ENCODE measurements at places on chromosomes 1 and 21.

DNA sequence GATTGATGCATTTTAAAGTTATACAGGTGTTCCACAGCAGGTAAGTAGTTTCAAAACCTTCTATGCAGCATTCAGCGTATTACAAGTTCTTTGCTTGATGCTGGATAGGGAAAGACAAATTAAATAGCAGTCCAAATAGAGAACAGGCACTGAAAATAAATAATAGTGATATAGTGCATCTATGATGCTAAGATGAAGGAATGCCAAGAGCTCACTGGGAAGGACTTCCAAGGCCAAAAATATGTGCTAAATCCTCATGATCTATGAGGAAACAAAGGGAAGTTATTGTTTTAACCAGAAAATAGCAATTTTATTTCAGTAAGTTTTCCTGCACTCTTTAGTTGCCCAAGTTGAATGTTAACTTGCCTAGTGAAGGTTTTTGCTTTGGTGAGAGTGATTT is 127.8 kb upstream of the GREM2 start:
- no peak for DNase-seq

GRCh38 chr1:41434748-41435449 is 49.6 kb downstream of the EDN2 start:
- DNase-seq = no peak

GRCh38 chr1:2967881-2968280 is 53.4 kb upstream of the ACTRT2 start:
- DNase-seq = no peak

DNA sequence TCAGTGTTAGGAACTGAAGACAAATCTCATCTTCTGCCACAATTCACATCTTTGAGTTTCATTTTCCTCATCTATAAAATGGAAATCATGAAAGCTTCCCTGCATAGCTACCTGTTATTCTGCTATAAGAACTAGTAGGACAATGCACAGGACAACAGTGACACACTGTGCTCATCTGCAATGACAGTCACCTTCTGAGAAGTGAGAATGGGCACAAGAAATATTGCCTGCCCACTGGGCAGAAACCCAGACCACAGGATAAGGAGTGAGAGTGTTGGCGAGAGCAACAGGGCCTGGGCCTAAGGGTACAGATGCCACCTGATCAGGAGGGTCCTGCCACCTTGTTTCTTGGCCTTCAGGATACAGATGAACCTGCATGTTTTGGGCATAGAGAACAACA is 23.3 kb upstream of the ARTN start:
- DNase-seq = no peak

- DNase-seq = no peak
These were observed 45.2 kb downstream of the CLEC20A start for GRCh38 chr1:178451529-178451928.

DNA sequence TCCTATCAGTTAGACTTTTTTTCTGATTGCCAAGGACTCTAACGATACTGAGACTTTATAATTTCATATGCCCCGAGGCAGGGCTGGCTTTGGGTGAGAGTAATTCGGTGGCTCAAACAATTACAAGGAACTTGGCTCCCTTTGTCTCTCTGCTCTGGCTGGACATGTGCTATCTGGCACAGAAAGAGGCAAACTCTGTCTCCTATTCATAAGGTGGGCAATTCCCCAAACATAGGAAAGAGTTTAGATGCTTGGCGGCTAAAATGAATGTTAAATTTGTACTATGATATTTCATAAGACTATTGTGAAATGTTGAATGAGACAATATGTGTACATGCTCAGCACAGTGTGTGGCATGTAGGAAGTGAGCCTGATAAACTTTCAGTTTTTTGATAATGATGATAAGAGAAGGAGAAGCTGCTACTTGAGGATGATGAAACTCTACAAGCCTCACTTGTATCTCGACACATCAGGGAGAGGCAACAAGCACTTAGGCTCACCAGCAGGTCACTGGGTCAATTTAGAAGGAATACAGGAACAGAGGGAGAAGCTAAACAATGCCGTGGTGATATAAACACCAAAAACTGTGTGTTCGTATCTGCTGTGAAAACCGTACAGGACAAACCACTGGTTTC is 12.6 kb upstream of the NTPCR start:
- peak; percentile 33 for DNase-seq

GRCh38 chr1:18511874-18512150 is 31.1 kb downstream of the KLHDC7A start:
- DNase-seq = no peak

DNA sequence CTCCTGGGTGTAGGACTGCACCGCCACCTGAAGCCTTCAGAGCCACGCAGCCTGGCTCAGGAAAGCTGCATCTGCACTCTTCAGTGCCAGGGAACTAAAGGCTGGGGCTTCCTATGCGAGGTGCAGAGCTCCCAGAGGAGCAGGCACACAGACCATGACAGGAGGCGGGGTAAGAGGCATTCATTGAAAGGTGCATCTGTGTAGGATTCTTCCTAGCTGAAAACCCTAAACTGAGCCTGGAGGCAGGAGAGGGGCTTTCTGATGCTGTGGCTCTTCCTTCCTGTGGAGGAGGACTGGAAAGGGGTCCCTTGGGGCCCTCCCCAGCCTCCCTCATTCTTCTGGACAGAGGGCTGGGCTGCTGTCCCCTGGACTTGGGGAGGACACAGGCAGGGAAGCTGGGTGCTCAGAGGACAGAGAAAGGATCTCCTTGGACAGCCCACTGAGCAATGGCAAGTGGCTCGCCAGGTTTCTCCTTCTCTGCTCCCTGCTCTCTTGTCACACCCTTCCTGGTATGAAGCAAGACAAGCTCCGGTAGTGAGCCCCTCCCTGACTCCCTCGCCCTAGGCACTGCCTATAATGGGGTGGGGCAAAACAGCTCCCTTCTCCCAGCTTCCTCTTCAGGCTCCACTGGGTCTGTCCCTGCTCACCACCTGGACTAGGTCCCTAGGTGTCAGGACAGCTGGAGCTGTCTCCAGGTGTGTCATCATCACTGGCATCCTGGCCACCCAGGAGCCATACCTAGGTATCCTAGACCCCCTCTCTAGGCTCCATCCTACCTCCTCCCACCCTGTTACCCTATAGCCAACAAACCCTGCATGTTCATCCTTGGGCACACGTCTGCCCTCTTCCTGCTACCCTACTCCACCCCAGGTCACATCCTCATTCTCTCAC is 20.0 kb downstream of the S100A6 start:
- peak; percentile 93 for DNase-seq

GRCh38 chr1:36253161-36253862 is 29.1 kb downstream of the THRAP3 start:
- DNase-seq = no peak

DNA sequence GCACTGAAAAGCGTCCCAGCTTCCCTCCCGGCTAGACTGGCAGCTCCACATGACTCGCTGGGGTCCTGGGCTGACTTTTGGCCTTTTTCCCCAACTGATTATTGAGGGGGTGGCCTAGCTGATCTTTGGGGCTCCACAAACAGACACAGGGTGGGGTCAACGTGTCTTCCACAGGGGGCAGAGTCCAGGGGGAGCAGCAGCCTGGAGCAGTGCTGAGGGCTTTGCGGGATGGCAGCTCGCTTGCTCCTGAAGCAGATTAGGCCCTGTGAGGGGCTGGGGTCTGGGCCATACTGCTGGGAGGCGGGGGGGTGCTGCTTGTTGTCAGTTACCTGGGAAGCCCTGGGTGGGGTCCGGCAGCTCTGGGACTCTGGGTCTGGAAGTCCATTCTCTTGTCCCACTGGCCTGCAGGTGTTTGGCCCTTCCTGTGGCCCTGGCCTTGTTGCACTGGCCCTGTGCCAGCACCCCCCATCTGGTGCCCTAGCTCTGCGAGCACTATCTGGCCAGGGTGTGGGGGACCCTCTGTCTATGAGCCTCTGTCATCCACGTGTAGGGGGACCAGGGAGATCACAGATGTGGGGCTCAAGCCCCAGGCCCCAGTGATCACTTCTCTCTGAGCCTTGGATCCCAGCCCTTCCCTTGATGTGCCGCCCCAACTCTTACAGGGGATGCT is 12.3 kb upstream of the HES5 start:
- DNase-seq = no peak

DNA sequence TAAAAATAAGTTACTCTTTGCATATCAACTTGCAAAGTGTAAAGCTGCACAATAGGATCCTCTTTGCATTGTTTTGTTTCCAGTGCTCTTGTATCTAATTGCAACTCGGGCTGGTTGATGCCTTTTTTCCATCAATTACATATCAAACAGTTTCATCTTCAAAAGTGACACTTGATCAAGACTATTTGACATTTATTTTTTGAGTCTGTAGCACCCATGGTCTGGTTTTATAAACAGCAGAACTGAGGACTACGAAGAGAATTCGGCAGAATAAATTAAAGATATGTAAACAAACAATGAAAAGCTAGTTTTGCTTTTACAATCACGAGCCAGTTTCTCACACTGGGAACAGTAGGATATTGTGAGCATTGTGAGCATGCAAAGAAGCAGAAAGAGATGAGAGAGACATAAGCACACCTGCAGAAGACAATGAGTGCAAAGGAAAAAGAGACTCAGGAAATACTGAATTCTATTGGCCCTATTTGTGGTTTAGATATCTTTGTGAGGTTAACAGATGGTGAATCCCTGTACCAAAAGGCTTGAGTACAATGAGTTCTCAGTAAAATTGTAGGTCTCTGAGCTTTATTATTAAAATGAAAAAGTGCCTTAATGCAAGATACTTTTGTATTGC is 45.4 kb downstream of the RPL5 start:
- no peak for DNase-seq

DNA sequence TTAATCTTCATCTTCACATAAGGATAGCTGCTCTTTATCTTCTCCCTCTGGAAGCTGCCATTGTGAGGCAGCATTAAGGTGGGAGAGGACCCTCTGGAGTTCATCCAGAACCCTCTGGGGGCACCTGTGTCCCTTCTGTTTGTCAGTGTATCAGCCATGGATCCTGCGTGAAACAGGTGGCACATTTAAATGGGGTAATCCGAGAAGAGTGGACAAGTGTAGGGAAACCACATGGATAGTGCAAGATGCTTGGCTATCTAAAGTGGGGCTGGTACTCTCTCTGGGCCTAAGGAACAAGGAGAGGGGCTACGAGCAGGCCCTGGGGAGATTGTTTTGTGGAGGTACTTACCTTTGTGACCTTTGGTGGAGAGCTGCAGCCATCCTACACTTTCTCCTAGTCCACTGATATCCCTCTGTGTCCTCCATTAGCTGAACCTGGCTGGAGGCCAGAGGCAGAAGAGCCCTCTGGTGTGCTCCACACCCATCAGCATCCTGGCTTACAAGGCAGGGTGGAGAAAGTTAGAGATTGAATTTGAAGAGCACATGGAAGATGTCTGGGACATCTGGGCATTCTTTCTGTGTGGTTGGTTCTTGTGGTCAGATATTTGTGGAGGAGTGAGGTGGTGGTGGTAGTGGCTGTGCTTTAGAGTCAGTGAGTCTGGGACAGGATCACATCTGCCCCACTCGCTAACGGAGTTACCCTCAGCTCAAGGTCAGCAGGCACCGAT is 117.7 kb downstream of the FGGY start:
- DNase-seq = no peak

GRCh38 chr21:39385299-39386145 is 36.6 kb upstream of the HMGN1 start:
- DNase-seq = peak; percentile 65

DNA sequence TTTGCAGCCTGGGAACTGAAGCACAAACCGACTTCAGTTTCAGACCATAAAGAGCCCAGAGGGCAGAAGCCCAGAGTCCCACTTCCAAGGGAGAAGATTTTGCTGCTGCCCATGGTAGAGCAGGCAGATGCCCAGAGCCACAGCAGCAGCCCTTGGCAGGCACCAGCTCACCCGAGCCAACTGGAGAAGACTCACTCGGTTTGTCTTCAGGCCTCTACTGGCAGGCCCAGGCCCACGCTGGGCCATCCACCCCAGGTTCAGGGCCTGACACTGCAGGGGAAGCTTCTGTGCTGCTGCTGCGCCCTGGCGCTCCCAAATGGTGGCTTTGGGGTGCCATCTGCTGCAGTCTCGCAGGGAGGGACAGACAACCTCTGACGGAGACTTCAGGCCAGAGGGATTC is 33.3 kb downstream of the SLC66A1 start:
- no peak for DNase-seq

- DNase-seq = no peak
These were observed 13.5 kb downstream of the LZIC start for GRCh38 chr1:9929431-9930385.

DNA sequence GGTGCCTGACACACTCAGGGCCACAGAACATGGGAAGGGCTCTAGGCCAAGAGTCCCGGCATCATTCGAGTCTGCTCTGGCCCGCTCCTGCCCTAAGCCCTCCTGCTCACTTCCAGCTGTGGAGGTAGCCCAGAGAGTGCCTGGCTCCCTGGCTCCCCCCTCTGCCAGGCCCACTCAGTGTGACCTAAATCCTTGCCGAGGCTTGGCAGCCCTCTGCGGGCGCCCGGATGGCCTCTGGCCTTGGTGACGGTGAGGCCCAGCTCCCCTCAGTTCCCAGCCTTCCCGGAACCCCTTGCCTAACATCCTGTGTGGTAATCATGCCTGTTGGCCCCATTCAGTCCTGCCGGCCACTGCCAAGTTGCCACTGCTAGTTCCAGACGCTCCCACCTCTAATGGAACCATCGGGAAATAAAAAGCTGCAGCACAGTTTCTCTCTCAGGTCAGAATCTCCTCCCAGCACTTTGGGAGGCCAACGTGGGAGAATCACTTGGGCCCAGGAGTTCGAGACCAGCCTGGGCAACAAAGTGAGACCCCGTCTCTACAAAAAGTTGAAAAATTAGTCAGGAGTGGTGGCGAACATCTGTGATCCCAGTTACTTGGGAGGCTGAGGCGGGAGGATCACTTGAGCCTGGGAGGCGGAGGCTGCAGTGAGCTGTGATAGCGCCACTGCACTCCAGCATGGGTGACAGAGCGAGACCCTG is 1.2 kb upstream of the H6PD start:
- no peak for DNase-seq

- peak; percentile 33 for DNase-seq
These were observed 7.4 kb downstream of the SEMA4A start for GRCh38 chr1:156160743-156161171.

DNA sequence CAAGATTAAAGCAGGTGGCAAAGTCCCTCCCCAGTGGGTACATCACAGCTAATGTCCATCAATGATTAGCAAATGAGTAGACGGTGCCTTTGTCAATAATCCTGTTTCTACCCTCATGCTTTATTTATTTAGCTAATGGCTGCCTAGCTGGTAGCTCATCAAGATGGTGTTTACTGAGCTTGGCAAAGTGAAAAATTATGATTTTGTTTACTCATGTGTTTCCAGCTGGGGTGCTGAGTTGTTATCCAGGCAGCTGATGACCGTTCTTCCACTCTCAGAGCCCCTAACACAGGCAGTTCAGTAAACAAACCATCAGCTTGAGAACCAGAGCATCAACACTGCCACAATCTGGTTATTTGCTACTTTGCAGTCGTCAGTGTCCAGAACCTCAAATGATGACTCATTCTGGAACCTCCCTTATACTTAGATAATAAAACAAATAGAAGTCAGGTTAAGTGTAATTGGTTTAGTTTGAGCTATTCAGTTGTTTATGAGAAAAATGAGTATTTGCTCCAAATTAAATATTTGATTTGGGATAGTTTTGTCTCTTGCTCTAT is 163.9 kb downstream of the ST6GALNAC5 start:
- peak; percentile 67 for DNase-seq

GRCh38 chr1:167659881-167660280 is 29.8 kb downstream of the RCSD1 start:
- no peak for DNase-seq

- no peak for DNase-seq
These were observed 10.5 kb upstream of the RNF223 start for GRCh38 chr1:1084372-1085170.

- DNase-seq = no peak
These were observed 23.8 kb downstream of the PIP5K1A start for GRCh38 chr1:151222130-151222529.

Measured in epithelial cell of esophagus (primary cell).